ENCODE measurements at places on chromosomes 6 and 20.

GRCh38 chr6:75656479-75656878, 54.8 kb downstream of the SENP6 start:
- no peak for DNase-seq

- DNase-seq, result no peak
Observed at GRCh38 chr6:44339763-44340625, 2.5 kb upstream of the SPATS1 start.

DNA sequence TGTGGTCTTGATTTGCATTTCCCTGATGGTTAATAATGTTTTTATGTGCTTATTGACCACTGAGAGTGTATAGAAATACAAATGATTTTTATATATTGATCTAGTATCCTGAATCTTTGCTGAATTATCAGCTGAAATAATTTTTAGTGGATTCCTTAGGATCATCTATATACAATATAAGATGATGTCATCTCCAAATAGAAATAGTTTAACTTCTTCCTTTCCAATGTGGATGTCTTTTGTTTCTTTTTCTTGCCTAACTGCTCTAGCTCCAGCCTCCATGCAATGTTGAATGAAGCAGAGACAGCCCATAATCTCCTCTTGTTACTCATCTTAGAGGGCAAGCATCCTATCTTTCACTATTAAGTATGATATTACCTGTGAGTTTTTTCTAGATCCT, 226.4 kb downstream of the GMDS start:
- DNase-seq, result no peak

DNA sequence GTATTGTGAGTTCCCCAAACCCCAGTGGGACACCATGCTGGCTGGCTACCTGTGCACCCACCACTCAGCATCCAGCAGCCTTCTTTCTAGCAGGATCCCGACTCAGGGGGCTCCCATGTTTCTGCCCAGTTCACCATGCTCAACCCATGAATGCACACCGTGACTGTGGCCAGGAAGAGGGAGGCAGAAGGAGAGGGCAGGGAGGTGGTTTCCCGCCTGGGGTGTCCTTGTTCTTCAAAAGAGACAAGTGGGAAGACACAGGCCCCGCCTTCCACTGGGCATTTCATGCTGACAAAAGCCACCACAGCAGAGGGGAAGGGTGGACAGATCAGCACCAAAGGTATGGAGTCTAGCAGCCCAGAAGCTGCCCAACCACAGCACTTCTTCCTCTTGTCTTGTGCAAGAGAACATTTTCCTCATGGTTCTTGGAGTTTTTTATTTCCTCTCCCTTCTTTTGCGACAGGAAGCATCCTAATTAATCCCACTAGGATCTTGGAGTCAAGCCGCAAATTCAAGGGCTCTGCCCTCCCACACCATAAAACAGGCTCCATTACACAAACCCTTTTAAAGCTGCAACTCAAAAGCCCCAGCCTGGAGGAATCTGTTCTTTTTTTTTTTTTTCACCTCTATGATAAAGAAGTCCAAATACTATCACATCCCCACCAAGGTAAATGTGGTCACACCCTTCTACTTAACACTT, 13.5 kb upstream of the ANKRD60 start:
- DNase-seq, result no peak

DNA sequence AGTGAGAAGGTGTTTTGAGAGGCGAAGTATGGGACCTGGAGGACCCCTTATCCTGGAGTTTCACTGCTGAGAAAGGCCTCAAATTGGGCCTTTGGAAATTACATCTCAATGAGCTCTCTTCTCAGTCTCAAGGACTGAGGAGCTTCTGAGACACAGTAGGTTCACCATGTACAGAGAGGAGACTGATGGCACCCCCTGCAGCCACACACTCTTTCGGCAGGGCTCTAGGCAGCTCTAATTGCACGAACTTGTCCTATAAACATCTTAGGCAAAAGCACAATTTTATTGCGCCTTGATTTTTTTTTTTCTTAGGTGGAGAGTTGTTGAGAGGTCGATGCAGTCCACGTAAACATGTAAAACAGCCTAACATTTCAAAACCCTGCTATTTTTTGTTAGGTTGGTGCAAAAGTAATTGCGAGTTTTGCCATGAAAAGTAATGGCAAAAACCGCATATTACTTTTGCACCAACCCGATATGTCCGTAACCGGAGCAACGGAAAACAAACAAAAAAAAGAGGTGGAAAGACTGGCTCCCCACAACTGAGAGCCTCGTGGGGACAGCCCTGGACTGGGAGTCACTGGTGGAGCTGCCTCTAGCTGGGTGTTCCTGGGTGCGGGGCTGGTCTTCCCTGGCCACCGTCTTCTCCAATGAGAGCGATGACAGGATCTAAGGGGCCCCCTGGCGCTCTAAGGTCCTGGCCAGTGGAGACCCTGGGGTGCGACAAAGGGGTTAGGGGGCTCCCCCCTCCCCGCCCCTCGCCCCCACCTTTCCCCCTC, 84.0 kb upstream of the EYA2 start:
- no peak for DNase-seq

DNA sequence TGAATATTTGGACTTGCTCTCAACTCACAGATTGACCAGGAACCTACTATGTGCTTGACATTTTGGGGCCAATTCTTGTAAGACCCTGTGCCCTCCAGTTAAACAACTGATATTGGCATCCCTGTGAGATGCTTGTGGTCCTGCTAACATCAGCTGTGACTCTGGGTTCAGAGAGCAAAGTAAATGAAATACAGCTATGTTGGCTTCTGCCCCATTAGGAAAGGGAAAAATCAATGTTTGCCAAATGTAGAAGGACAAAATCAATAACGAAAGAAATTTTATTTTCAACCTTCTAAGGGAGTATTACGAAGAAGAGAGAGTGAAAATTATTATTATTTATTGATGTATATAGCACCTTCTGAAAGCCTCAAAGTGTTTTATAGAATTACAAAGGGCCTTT, 266.9 kb upstream of the ARID1B start:
- no peak for DNase-seq

DNA sequence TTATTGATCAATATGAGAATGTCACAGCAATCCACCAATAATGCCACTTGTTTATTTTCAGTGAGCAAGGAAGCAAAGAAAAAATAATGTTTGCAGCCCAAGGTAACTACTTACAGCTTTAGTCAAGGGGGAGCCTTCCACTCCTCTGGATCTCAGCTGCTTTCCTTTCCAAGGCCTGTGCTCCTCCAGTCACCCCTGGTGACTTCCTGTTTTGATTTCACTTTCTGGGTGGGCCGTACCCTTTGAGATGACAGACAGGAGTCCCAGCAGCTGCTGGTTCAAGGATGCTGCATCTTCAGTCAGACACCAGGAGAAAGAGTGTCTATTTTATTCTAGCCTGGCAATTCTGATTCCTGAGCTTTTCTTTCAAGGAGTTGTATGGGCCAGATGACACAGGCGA, 5.6 kb upstream of the VNN2 start:
- DNase-seq, result no peak

- no peak for DNase-seq
Observed at GRCh38 chr20:32980990-32981389, 23.2 kb downstream of the SUN5 start.

DNA sequence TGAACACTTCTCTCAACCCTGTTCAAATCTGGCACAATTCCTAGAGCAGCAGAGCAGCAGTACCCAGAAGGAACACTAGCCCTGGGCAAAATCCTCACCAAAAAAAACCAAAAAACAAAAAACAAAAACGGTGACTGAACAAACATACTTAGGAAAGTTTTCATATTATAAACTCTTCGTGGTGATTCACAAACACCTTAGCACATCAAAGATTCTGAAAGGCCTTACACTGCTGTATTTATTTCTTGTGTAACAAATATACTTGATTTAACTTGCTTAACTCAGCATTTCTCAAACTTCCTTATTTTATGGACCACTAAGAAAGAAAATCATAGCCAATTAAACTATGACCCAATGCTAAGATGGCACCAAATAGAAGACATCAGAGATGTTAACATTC, 57.8 kb upstream of the RREB1 start:
- no peak for DNase-seq

All from LNCaP clone FGC (cell line).